ENCODE measurements at places on chromosomes 3 and 15.

DNA sequence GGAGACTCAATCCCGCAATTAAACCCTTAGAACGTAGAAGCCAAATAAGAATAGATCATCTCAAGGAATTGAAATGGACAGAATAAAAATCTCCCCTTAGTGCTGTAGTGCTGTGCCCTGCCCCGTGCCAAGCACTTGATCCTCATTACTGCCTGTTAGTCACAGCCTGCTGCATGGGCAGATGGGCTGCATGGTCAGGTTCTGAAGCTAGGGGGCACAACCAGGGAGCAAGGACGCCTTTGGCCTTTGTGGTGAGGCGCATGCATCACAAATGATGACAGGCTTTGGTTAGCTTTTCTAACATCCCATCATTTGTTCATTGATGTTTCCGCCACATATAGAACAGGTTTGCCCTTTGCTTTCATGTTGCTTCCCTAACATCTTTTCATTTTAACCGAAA lies 336.3 kb upstream of the ADAMTS9 start:
- DNase-seq, result no peak

DNA sequence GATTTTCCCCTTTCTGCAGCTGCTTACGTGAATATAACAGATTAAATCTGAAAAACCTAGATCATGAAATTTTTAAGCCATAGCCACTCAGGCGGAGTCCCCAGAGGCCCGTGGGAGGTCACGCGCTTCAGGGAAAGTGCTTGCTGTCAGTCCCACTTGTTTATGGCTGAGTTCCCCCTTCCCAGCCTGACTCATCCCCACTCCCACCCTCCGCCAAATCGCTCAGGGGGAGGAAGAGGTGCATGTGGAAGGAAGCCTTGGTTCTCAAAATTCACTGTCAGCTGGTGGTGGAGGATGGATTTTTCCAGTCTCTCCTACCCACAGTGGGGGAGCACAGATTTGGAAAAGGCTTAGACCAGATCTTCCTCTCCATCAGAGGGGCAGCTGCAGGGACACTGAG lies 67.4 kb downstream of the CORO2B start:
- DNase-seq, result no peak

GRCh38 chr3:66138336-66139313 lies 82.2 kb upstream of the SLC25A26 start:
- no peak for DNase-seq

DNA sequence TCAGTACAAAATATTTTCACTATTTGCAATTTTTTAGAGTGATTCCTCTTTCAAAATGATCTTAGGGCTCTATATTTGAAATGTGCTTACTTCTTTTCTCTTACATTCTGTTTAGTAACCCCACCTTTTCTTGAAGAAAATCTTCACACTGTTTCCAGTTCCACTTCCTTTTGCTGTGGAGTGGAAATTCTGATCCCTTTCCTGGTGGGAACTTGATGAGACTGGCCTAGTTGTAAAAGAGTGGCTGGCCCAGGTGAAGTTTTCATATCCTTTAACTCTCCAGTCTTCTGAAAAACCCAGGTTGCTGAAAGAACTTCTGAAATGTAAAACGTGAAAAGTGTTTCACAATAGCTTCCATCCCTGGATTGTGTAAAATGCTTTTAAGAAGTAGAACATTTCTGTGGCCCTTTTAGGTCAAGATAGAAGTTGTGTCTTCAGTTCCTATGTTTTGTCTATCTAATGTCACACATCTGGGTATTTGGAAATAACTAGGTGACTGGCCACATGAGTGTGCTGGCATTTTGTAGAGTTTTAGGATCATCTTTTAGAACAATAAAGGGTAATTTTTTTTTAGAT lies 84.8 kb upstream of the LRIG1 start:
- DNase-seq, result no peak

DNA sequence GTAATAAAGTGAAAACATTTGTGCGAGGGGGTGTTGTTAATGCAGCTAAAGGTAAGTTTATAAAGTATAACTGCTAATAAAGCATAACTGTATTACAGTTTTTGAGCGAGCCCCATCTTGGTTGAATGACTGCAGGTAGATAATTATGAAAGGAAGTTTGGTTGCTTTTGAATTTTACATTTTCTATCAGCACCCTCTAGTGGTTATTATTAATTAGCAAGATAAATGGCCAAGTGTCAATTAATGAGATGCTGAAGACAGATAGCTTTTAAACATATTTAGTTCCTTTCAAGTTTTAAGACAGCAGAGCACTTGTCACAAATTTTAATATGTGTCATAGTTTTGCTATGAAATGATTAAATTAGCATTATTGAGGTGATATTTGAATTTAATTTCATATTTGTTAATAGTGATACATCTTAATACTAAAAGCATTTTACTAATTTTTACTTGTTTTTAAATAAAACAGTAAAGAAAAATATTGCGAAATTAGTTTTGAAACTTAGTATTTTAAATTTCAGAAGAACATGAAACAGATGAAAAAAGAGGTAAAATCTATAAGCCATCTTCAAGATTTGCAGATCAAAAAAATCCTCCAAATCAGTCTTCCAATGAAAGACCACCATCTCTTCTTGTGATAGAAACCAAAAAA lies 15.1 kb downstream of the U2SURP start:
- no peak for DNase-seq

GRCh38 chr3:131713416-131714123 lies 210.8 kb upstream of the MRPL3 start:
- DNase-seq, result no peak

DNA sequence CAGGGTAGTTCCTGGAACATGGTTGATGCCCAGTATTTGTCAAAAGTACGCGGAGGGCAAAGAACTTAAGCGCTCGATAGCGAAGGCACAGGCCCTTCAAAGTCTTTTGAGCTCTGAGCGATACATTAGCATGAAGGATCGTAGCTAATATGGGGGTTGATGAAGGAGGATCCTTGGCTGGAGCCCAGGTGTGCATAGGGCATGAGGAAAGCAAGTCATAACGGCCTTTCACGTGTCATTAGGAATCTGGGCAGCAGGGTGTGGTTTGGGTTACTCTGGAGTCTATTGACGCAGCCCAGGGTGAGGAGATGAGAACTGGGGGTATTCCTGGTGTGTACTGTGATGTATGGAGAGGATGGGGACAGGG lies 31.7 kb downstream of the SPINK8 start:
- no peak for DNase-seq

- DNase-seq, result no peak
Measured at GRCh38 chr3:15955968-15956367, 158.2 kb upstream of the ANKRD28 start.

DNA sequence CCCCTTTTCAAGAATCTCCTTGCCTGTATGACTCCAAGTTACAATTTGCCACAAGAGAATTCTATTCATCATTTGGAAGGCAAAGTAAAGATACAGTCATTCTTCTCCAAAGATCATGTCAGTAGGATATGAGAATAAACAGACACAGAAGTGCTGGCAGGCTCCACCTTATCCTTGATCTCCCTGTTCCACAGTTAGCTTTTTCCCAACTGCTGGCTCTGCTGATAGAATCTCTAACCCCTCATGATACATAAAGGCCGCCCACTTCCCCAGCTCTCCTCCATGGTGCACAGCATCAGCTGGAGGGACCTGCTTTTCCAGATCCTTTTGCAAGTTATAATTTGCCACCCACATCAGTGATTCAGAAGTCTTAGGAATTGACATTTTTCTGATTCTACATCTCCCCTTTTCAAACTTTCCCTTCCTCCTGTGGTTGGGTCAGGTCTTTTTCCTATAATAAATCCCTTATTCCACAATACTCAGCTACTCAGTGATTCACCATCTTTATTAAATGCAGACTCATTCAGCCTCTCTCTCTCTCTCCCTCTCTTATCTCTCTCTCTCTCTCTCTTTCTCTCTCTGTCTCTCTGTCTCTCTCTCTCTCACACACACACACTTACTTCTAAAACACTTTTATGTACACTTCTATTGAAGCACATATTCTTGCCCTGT lies 465.4 kb downstream of the GBE1 start:
- DNase-seq, result no peak

DNA sequence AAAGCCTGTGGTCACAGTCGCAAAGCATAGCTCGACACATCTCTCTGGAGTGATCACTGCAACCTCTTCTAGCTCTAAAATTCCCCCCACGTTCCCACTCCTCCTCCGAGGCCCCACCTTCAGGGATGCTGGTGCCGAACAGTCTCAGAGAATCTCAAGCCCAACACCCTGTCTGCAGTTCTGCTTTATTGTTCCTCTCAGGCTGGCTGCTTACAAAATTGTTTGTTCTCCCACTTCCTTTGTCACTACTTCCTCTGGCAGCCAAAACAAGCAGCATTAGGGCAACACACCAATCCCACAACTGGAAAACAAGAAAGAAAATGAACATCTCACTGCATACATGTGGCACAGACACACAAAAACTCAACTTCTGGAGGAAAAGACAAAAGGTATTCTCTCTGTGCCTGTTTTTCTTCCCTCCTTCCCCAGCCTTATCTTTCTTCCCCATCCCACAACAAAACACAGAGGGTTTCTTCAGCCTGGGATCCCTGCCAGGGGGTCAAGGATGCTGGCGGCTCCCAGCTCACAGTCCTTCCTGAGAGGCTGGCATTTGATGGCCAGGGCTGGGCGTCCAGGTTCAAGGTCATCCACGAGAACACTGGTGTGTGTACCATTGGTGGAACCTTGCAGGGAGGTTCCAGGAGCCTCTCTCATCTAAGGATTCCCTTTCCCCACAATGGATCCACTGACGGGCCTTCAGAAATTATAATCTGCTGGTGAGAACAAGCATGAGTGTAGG lies 108.4 kb downstream of the TMCO5A start:
- DNase-seq, result no peak

DNA sequence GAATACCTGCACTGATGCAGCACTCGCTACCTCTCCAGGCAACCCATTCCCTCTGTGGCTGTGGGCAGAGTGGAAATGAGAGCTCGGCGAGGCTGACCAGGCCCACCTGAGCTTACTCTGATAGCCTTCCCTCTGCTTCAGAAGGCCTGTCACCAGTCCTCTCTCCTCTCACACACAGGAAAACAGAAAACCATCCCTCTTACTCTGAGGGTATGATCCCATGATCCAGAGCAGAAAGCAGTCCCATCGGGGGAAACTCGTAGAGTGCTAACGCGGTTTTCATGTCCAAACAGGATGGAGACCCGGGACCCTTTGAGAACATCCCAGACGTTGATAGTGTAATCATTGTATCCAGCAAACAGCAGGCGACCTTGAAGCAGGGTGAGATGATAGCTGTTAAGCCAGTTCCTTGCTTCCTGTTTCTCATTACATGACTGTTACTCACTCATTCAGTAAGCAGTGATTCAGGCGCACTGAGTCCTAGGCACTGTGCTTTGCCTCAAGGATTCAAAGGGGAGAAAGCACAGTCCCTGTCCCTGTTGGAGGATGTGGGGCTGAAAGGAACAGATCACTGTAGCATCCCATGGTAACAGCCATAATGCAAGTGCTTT lies 11.8 kb upstream of the BCL2L10 start:
- no peak for DNase-seq

DNA sequence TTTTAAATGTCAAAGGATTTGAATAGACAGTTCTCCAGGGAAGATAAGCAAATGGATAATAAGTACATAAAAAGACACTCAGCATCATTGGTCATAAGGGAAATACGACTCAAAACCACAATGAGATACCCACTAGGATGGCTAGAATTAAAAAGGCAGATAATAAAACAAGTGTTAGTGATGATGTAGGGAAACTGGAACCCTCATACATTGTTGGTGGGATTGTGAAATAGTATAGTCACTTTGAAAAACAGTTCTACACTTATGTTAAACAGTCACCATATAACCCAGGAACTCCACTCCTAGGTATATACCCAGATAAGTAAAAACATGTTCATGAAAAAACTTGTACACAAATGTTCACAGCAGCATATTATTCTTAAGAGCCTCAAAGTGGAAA lies 72.5 kb downstream of the GPR156 start:
- no peak for DNase-seq

GRCh38 chr3:131323014-131323413 lies 58.6 kb upstream of the NUDT16 start:
- DNase-seq, result no peak

GRCh38 chr3:193240850-193241706 lies at the start of gene PLAAT1:
Gene PLAAT1 (plus strand): TSS chr3:193241222. CDS start chr3:193255651, 14,429 bp downstream.
- DNase-seq, result no peak

- no peak for DNase-seq
Measured at GRCh38 chr15:55289011-55289745, 435 bp downstream of the RAB27A start.

All from stimulated activated CD4-positive, alpha-beta T cell treated with anti-CD3 and anti-CD28 coated beads, TNF-alpha, amount 100 ng/mL, for 4 hours (primary cell).